ENCODE measurements at places on chromosomes 7 and 10.

DNA sequence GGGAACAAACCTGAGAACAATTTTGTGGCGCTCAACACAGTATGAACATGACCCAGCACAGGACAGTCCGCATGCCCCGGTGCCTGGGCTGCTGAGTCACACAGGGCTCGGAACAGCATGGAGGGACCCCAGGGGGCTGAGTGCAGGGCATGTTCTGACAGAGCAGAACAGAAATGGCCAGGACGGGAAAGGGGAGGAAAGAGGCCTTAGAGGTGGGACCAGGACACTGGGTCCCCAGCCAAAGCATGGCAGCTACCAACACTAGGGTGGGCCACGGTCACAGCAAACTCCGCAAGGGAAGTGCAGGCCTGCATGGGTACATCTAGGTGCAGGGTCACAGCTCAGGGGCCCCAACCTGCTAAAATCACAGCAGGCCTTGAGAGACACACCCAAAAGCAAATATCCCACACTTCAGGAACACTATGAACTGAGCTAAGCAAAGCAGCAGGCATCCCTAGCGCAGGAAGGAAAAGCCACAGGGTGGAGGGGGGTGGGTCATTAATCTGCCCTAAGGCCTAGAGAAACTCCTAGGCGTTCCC, 5.6 kb downstream of the IMPDH1 start:
- no peak for DNase-seq

DNA sequence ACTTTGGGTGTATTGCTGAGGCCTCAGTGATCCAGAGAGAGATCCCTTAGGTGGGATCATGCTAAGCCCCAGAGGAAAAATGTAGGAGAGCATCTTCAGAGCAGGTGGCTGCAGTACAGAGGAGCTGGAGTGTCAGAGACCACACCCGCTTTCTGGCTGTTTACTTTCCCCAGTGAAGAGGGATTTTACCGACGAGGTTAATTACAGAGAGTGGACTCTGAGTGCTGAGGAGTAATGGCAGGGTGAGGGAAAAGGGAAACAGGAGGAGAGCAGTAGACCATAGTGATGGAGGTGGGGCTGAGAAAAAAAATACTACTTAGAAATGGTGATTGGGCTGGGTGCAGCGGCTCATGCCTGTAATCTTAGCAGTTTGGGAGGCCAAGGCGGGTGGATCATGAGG, 43.3 kb upstream of the HBP1 start:
- DNase-seq, result no peak

GRCh38 chr10:131609176-131609575, 291.6 kb upstream of the PPP2R2D start:
- DNase-seq, result no peak

GRCh38 chr7:18087026-18087686, 59.5 kb upstream of the PRPS1L1 start:
- DNase-seq, result no peak

DNA sequence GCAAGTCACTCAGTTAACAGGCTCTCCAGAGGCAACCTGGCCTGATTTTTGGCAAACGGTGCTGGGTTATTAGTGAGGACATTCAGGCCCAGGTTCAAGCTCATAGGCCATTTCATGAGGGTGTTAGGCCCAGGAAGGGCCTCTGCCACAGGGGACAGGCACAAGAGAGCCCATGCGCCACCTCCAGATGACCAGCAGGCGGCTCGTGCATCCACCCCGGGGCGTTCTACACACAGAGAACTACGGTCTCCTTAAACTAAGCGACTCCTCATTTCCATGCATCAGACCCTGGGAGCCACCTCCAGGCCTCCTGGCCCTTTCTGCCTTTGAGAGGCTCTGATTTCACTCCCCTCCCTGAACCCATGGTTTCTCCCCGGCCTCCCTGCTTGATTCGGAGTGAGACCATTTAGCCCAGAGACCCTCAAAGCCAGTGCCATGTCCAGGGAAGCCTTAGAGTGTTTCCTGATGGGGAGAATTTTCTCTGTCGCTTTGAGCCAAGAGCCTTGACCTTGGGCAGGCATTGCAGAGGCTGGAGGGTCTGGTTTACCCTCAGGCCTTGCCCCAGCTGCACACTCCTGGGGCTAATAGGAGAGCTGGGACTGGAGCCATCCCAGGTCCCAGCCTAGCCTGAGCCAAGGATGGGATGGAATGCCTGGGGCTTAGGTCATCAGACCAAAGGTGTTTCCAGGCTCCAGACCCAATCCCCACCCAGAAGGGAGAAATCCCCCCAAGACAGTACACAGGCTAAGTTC, 188.0 kb downstream of the GRID1 start:
- peak; percentile 24 for DNase-seq

DNA sequence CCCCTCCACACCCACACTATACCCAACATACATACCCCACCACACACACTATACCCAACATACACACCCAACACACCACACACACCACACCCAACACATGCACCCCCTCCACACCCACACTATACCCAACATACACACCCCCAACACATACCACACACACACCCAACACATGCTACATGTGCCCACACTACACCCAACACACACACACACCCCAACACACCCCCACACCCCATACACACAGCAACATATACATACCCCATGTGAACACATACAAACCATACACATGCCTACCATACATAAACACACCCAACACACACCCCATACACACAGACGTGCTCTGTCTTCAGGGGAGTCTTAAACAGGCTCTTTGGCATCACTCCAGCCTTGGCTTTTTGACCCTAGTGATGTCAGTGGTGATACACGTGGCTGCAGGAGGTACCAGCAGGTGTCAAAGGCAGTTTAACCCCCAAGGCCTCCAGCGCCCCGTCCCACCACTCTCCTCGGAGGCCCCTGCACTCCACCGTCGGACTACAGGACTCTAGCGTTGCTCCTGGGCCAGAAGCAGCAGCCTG, 73.4 kb downstream of the HIPK2 start:
- no peak for DNase-seq

DNA sequence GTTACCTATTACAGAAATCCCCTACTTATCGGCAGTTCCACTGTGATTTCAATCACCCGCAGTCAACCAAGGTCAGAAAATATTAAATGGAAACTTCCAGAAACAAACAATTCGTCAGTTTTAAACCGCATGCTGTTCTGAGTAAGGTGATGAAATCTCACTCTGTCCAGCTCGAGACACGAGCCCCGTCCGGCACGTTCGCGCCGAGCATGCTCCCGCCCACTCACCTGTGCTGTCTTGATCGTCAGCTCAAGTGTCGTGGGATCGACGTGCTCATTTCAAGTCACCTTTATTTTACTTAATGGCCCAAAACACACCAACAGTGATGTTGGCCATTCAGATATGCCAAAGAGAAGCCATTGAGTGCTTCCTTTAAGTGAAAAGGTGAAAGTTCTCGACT, 21.2 kb downstream of the ESYT2 start:
- DNase-seq, result no peak

GRCh38 chr7:72805526-72806494, 22.2 kb downstream of the TYW1B start:
- peak; percentile 24 for DNase-seq

- no peak for DNase-seq
Measured at GRCh38 chr10:114629824-114630730, 28.0 kb downstream of the ABLIM1 start.

GRCh38 chr10:80485946-80486764, 32.0 kb downstream of the TSPAN14 start:
- no peak for DNase-seq

GRCh38 chr7:284762-285722, 4.9 kb upstream of the FOXL3 start:
- DNase-seq, result no peak

DNA sequence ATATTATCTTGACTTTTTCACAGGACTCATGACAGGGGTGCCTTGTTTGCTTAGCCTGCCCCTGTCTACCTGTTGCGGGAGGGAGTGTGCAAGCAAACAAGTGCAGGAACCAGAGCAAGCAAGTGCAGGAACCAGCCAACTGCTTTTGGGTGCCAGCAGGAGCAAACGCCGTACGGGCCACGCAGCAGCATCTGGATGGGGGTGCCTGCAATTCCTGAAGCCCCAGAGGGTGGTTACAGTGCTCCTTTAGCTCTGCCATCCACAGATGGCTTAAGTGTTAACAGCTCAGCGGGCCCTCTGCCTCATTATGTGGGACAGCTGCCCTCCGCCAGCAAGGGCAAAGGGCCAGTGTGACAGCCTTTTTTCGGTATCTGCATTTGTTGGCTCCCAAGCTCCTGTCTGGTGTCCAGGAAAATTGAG, 83.5 kb downstream of the MICU1 start:
- DNase-seq, result peak; percentile 43

DNA sequence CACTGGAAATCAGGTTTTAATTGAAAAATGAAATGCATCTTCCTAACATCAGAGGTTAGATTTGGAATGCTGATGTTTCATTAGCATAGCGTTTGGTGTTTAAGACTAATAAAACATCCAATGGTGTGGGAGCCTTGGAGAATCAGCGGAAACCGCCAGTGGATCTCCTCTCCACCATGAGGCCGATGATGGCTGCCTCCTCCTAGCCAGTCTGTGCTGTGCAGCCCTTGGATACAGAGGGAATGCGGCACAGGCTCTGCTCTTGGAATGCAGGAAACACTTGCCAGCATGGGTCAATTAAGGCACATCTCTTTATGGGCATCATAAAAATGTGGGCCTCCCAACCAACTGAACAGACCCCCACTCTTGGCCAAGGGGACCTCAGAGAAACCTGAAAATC, 259.9 kb downstream of the GLRX3 start:
- no peak for DNase-seq

DNA sequence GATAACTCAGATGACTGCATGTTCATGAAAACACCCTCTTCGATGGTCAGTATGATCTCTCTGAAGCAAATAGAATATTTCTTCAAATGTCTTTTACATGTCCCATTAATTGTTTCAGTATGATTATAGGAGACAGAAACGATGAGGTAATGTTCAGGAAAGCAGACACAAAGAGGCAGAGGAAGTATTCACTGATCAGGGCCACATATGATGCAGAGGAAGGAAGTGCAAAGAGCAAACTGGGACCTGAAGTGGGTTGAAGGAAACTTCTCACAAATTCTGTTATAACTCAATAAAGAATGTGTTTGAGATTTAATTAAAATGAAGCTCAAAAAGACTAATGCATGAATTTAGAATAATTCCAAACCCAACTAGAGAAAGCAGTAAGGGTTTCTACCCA, 70.5 kb downstream of the TES start:
- DNase-seq, result no peak

DNA sequence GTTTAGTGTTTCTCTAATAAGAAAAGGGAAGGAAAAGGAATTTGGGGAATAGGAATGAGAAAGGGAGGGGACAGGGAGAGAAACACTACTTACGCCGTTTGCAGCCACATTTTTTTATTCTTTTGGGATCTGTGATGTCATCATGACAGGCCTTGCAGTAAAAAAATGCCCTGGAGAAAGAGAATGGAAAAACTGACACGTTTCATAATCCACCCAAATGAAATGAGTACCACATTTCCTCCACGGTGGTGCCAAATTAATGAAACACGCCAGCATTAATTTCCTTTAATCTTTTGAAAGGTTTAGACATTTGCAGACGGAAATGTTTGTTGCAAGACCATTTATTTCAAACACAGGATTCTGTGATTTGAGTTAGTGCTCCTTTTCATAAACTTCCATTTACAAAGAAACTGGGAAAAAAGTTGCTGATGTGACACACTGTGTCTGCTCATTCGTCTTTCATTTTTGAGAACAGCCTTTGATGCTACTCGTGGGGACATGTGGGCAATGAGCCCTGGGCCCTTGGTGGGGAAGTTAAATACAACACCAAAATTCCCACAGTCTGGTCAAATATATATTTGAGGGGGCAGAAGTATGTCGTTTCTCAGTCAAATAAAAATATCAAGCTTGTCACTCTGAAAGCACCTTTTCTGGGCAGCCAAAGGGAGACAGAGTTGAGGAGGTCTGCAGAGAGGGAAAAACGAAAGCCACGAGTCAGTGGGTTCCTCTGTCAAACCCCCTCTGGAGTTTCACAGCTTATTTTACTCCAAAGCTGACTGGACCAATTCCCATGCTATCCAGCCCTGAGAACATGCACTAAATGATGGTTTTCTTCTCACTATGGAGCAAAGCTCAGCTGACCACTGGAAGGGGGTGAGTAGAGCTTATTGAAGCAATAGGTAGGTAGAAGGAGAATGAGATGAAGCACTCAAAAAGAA, 625.5 kb downstream of the KCNMA1 start:
- no peak for DNase-seq

DNA sequence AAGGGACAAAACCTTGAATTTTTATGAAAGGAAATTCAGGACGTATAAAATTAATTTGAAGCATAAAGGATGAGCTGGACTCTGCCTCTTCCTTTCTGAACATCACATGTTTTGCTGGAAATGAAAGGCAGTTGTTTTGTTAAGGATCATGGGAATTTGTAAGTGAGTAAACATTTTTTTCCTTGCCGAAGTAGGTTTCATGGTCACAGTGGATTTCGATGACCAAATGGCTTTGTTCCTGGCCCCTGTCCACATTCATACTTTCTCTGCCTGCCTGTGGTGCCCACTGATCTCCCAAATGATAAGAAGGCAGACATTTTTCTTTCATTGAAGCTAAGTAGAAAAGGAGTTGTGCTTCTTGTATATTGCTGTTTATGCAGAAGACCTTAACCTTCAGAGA, 104.2 kb downstream of the ARID5B start:
- peak; percentile 30 for DNase-seq

- no peak for DNase-seq
Measured at GRCh38 chr10:26467639-26468038, 29.5 kb downstream of the APBB1IP start.

- DNase-seq, result no peak
Measured at GRCh38 chr10:110574420-110574819, 6.9 kb downstream of the SMC3 start.

DNA sequence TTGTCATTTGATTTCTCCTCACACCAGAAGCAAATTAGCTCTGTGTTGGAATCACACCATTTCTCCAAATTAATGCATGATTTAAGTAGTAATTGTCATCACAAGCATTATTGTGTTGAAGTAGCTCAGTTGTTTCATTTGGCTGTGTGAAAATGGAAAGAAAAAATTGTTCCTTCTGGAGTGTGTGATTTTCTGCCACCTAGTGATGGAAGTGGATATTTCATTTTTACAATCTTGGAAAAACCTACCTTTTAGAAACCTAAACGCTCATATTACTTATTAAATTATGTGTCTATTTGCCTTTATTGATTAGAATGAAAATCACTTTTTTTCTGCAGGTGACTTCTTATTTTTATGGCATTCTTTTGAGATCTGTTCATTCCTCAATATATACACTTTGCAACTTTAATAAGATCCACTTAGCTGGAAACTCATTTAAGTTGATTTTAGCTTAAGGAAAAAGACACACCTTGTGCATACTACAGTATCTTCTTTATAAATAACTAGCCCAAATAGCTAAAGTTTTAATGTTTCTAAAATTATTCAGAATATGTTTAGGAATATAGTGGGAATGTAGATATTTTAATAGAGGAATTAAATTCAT, 50.0 kb downstream of the SRI start:
- DNase-seq, result peak; percentile 10

GRCh38 chr7:132097550-132098134, 478.6 kb downstream of the PLXNA4 start:
- DNase-seq, result no peak

Measured in HepG2 (cell line).